ENCODE measurements at places on chromosomes 7 and 10.
A peak's percentile ranks its signal among the peaks of the same experiment; 100 is the strongest.

DNA sequence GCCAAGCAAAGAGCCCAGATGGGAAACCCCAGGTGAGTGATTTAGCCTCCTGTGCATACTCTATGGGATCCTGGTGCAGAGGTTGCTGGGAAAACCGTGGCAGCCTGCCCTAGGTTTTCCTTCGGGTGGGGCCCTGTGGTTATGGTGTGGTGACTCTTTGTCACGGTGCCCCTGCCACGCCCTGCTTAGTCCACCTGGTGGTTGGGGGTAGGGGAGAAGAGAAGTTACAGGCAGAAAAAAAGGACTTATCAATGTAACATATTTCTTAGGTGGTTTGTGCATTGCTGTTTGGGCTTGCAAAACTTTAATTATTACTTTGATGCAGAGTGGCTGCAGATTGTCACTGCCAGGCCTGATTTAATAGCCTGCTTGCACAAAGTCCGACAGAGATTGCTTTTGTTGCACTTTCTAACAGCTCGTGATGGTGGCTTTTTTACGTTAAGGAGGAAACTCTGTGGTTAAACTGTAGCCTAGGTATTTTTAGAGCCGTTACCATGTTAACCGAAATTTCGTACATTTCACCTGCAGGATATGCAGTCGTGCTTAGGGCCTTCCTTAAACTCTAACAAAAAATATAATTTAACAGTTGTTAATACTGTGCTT is 197.4 kb downstream of the RNLS start:
- DNase-seq: no peak

GRCh38 chr10:78395162-78395561 is 361.5 kb downstream of the RPS24 start:
- DNase-seq: no peak

GRCh38 chr7:365593-365992 is 75.6 kb downstream of the FOXL3 start:
- no peak for DNase-seq

DNA sequence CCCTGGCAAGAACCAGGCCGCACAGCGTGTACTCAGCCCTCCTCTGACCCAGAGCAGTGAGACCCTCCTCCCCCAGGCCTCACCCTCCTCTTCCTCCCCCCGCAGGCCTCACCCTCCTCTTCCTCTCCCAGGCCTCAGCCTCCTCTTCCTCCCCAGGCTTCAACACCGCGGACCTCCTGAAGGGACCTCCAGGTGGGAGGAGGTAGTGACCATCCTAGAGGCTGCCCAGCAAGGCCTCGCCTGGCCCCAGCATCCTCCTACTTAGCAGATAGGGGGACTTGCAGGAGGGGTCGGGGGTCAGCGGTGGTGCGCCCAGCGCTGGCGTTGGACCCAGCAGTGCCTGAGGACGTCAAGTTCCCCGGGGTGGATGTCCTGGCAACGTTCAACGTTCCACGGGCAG is 270.8 kb downstream of the ELFN1 start:
- no peak for DNase-seq

DNA sequence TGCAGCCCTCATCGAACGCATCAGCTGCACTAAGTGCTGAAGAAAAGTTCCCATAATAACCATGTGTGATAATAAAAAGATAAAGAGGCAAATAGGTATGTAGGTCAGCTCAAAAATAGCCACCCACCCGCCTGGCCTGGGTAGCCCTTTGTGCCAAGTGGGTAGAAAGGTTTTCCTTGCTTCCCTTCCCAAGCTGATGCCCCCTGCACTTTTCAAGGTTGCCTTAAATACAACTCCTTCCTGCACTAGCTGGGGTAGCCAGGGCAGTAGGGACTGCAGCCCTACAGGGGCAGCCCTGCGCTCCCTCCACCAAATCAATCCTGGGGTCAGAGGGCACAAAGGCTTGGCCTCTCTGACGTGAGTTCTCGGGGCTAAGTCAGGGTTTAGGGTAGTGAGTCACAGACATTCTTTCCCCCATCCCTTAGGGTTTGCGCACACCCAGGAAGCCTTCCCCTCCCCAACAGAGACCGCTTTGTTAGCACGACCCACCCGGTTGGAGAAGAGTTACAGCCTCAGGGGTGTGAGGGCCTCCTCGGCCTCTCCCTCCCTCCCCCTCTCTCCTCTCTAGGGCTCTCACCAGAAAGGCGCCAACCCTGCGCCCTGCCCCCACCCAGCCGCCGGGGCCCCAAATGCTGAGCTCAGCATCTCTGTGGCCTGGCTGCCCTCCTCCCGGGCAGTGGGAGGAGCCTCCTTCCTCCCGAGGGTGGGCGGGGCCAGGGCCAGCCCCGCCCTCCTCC is 13.3 kb upstream of the DDIT4 start:
- peak; percentile 87 for DNase-seq

- no peak for DNase-seq
These were observed 22.5 kb downstream of the LRRC4 start for GRCh38 chr7:128008744-128009143.

GRCh38 chr7:147412782-147413556 is 1177.6 kb upstream of the C7orf33 start:
- DNase-seq: no peak

DNA sequence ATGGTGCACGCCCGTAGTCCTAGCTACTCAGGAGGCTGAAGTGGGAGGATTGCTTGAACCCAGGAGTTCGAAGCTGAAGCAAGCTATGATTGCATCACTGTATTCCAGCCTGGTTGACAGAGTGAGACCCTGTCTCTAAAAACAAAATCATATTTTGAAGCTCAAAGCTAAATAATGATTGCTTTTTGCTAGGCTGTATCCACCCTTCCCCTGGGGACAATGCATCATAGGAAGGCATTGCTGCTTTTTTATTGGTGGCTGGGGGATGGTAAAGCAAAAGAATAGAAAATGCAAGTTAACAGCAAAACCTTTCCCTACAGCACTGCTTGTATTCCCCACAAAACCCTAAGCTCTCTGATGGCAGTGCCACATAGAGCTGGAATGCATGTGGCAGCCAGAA is 107.5 kb upstream of the WAC start:
- DNase-seq: no peak

GRCh38 chr10:110399106-110399964 is 94.6 kb upstream of the SMNDC1 start:
- DNase-seq: no peak

Measured in putamen (tissue), 1 donor.